WTC11 (cell line): ENCODE measurements at places on chromosomes 1 and 21.

DNA sequence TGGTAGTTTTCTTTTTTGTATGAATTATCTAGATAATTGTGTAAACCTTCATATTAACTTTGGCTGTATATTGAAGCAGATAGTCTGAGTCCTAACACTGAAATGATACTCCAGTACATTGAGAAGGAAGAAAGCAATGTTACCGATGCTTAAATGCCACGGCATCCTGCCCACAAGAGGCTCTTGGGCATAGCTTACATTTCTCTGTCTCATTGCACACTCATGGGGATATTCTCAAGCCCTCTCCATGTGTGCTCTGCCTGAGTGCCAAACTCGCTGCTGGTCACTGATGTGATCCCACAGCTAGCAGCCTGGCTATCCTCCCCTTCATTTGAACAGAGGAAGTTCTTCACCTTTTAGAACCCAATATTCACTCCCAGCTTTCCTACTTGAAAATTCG lies 179.4 kb downstream of the TGFB2 start:
- no peak for DNase-seq

- DNase-seq, result no peak
Observed at GRCh38 chr1:208170252-208170651, 73.9 kb downstream of the PLXNA2 start.

- DNase-seq, result no peak
Observed at GRCh38 chr1:22670352-22670975, 17.4 kb downstream of the C1QB start.

GRCh38 chr1:88433556-88433955 lies 250.5 kb upstream of the PKN2 start:
- DNase-seq, result no peak

DNA sequence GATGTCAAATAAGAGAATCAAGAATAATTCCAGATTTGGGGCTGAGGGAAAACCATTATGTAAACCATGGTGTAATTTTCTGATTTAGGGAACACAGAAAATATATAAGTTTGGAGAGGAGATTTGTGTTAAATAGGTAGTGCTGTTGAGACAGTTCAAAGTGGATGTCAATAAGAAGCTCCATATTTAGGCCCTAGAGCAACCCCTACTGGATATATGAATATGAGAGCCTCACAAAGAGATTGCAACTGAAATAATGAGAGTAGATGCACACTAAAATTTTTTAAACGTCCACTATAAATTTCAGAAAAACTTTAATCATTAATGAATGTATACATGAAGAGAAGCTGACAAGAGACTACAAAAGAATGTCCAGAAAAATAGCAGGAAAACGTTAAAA lies 1447.8 kb upstream of the PRMT6 start:
- no peak for DNase-seq
